ENCODE measurements at places on chromosomes 12 and 14.
A peak's percentile ranks its signal among the peaks of the same experiment; 100 is the strongest.

DNA sequence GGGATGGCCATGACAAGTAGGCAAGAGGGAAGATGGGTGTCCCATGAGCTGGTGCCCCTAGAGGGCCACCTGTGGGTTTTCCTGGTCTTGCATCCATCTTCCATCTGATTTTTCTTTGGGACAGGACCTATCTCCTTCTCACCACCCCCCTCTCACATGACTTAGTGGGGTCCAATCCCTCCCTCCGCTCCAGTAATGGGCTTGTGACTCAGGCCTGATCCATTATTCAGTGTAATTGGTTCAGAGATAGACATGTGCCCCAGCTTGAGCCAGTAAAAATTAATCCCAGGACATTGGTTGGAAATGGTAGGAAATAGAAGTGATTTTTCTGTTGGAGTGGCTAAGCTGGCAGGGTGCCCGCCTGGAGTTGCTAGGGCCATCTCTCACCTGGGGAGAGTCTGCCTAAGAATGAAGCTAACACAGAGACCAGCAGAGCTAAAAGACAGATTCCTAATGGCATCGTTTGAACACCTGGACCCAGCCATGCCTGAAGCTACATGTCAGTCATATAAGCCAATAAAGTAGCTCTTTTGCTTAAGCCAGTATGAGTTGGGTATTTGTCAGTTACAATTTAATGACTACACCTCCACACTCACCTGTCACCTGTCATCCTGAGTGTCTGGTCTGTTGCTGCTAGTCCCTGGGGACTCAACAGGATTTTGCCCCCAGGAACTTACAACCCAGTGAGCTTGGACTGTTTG lies 14.7 kb downstream of the RASAL1 start:
- DNase-seq: no peak

DNA sequence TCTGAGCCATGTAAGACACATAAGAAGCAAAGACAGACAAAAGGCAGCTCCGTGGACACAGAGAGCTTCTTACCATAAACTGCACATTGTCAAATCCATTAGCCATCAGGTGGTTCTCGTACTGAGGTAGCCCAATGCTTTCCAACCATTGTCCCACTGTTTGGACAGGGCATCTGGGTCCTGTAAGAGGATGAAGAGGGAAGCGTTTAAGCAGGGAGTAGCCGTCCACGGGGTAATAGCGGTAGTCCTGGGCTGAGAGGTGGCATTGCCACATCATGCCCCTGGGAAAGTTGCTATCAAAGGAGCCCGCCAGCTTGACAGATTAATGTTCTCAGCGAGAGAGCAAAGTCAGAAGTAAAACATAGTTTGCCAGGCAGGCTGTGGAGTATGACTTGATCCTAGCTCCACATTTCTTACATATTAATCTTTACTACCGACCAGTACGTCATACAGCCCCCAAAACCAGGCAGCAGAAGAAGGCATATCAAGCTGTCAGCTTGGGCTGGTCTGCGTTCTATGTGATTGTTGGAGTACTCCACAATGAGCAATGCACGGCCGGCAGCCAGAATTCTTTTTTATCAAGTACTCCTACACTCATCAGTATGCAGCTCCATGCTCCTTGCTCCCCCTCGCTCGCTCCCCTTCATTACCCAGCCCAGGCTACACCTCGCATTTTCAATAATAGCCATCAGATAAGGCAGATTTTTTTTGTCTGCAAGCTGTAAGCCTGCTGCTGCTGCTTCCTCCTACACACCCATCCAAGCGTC lies 493.2 kb upstream of the GARIN6 start:
- DNase-seq: no peak

- DNase-seq: no peak
Observed at GRCh38 chr14:88004506-88005036, 364 bp upstream of the GPR65 start.

DNA sequence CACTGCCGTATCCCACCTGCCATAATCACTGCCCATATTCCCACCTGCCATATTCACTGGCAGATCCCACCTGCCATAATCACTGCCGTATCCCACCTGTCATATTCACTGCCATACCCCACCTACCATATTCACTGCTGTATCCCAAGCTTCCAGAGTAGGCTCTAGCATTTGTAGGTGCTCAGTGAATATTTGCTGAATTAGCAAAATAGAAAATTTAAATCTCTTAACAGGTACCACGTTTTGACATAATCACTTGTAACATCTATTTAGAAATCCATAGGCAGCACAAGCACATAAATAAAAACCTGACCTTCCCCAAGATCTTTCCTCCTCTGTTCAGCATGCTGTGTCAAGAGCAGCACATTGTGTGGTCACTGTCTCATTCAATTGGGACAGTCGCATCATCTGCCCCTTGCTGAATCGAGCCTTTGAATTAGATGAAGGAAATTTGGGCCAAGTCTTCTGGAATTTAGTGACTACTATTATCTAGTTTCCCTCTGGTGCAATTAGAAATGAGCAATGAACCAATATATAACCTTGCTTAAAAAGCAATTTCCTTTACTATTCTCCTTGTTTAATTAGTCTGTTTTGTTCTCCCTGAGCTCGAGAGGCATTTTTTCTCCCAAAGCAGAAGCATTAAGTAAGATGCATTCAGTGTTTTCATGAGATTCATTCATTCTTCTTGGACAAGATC lies 144.9 kb upstream of the FGD4 start:
- no peak for DNase-seq

- no peak for DNase-seq
Observed at GRCh38 chr12:100643246-100643645, 69.8 kb downstream of the GAS2L3 start.

- DNase-seq: no peak
Observed at GRCh38 chr14:91406982-91407381, 10.6 kb downstream of the CCDC88C start.

- DNase-seq: peak; percentile 48
Observed at GRCh38 chr14:69154779-69155178, 1.9 kb upstream of the DCAF5 start.

GRCh38 chr12:3442397-3442796 lies 48.6 kb upstream of the PRMT8 start:
- DNase-seq: no peak

- no peak for DNase-seq
Observed at GRCh38 chr12:5138256-5138655, 94.6 kb downstream of the KCNA5 start.

- no peak for DNase-seq
Observed at GRCh38 chr12:15777355-15778012, 11.7 kb downstream of the EPS8 start.

DNA sequence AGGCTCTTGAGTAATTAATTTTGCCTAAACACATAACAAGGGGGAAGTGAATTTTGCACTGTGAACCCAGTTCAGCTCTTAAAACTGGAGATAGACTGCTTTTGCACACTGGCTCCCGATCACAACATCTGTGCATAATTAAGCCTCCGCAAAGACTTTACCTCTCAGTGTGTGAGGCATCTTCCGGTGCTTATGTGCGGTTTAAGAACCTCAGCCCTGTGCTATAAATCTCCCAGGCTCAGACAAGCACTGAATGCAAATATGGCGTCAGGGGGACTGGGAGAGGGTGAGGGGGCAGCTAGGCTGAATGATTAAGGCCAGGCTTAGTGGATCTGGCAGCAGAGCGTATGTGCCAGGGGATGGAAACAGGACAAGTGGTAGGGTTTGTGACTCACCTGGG lies 103.3 kb downstream of the ADCK1 start:
- no peak for DNase-seq

DNA sequence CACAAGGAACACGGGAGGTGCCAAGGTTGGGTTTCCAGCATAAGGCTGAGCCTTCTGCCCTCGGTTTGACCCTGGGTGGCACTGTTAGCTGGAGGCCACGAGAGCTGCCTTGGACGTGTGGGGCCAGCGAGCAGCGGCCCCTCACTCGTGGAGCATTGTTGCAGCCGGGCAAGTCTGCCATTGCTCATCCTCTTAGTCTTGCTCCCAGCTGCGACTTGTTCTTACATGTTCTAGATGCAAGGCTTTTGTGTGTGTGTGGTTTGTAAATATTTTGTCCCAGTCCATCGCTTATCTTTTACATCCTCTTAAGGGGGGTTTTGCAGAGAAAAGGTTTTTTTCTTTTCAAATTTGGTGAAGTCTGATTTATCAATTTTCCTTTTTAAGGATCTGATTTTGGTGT lies 21.1 kb upstream of the C1S start:
- no peak for DNase-seq

DNA sequence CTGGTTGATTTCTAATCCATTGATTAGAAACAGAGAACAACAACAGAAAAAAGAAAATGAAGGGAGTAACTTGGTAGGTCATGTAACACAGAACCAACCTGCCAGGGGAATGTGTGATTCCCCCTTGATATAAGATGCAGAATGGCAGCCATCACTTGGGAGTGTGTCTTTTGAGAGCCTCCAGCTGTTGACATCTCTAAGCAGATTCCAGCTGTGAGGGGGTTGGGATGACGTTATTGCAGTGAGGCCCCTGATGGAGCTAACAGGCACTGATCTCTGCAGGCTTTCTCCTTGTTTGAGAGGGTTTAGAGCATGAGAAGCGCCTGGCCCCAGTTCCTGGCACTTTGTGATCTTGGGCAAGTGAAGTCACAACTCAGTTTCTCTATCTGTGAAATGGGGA lies 124.9 kb downstream of the PELI2 start:
- DNase-seq: no peak

DNA sequence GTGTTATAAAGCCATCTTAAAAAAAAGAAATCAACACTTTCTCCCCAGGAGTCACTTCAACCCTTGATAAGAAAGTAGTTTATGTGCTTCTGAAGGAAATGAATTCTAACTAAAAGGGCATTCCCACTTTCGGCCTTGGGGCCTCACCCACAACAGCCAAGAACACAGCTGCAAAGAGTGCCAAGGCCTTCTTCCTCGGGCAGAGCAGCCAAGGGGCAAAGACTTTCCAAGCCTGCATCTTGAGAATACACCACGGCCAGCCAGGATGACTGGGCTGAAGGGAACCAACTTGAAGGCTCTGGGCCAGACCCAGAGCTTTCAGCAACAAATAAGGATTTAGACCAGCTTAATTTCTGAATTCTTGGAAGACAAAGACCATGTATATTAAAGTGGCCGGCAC lies 60.4 kb upstream of the FOXN3 start:
- DNase-seq: no peak

DNA sequence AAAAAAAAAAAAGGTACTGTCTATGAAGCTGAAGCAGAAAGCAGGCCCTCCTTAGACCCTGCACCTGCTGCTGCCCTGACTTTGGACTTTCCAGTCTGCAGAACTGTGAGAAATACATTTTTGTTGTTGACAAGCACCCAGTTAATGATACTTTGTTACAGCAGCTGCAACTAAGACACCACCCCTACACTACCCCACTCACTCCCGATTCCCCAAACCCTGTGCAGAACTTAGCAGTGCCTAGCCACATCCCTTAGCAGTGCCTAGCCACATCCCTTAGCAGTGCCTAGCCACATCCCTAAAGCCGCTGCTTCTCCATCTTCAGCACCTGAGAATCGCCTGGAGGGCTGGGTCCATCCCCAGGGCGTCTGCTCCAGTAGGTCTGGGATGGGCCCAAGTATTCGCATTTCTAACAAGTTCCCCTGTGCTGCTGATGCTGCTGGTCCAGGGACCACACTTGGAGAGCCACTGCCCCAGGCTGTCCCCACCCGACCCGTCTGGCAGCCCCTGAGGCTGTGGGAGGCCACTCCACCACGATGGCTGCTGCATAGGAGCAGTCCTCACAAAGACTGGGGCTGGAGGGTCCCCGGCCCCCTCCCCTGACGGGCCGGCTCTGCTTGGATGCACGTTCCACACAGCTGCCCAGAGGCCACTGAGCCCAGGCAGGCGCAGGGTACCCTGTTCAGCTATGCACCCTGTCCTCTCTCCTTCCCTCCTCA lies 10.8 kb upstream of the PPP1R13B start:
- no peak for DNase-seq

DNA sequence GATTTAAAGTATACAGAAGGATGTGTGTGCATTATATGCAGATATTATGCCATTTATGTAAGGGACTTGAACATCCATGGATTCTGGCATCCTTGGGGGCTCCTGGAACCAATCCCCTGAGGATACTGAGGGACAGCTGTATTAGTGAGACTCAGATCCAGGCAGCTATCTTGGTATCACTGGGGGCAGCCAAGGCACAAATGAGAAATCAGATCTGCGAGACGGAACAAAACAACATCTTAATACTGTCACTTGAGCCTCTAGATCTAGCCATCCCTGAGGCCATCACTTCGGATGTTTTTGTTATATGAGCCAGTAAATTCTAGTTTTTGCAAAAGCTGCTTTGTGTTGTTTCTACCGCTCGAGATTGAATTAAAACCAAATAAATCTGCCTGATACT lies 175.1 kb upstream of the SFSWAP start:
- DNase-seq: no peak

DNA sequence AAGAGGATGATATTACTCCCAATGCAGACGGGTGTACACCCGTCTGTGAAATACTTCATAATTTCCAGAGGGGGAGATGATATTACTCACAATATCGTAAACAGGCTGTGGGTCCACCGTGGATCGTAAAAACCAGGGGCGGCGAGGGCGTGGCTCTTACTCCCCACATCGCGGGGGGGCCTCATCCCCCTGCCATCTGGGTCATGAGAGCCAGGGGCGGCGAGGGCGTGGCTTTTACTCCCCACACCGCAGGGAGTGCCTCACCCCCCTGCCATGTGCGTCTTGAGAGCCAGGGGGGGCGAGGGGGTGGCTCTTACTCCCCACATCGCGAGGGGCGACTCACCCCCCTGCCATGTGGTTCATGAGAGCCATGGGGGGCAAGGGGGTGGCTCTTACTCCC lies 86.2 kb upstream of the GNG2 start:
- DNase-seq: no peak

- DNase-seq: no peak
Observed at GRCh38 chr12:124143726-124144125, 151.2 kb upstream of the RFLNA start.

DNA sequence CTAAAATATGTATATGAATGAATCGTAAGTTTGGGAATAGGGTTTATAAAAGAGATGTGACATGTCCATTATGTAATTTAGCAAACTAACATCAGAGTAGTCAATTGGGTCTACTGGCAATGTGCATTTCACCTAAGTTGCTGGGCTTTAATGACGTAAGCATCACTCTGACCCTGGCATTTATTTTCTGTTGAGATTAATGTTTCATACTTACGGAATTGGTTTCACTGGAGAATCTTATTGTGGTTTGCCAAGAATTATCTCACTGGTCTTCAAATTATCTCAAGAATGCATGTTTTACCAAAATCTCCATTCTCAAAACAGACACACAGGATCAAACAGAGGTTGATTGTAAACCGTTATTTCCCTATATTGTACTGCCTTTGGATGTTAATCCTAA lies 437.1 kb downstream of the NPAS3 start:
- DNase-seq: no peak

Data from mesenchymal stem cell (in vitro differentiated cells and primary cell).